ENCODE measurements at places on chromosomes 11 and 22.

- DNase-seq, result no peak
These were observed 50.6 kb downstream of the CSTPP1 start for GRCh38 chr11:46987183-46987582.

- DNase-seq, result no peak
These were observed 48.4 kb downstream of the ISX start for GRCh38 chr22:35114131-35114980.

- no peak for DNase-seq
These were observed 66.9 kb downstream of the GAB2 start for GRCh38 chr11:78350646-78351165.

DNA sequence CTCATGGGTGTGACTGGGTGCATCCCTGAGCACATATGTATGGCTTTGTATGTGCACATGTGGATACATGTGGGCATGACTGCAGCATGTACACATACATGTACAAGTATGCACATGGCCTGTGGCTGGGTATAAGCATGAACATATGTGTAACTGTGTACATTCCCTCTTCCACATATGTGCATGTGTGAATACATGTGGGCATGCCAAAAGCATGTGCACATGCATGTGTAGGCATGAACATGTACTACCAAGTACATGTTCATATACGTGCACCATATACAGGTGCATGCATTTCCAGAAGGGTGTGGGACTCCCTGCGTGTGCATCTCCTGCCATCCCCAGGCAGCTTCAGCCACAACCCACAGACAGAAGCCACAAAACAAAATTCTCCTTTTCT is 208.2 kb downstream of the MN1 start:
- no peak for DNase-seq

- no peak for DNase-seq
These were observed 51.5 kb downstream of the RBFOX2 start for GRCh38 chr22:35977136-35977535.

DNA sequence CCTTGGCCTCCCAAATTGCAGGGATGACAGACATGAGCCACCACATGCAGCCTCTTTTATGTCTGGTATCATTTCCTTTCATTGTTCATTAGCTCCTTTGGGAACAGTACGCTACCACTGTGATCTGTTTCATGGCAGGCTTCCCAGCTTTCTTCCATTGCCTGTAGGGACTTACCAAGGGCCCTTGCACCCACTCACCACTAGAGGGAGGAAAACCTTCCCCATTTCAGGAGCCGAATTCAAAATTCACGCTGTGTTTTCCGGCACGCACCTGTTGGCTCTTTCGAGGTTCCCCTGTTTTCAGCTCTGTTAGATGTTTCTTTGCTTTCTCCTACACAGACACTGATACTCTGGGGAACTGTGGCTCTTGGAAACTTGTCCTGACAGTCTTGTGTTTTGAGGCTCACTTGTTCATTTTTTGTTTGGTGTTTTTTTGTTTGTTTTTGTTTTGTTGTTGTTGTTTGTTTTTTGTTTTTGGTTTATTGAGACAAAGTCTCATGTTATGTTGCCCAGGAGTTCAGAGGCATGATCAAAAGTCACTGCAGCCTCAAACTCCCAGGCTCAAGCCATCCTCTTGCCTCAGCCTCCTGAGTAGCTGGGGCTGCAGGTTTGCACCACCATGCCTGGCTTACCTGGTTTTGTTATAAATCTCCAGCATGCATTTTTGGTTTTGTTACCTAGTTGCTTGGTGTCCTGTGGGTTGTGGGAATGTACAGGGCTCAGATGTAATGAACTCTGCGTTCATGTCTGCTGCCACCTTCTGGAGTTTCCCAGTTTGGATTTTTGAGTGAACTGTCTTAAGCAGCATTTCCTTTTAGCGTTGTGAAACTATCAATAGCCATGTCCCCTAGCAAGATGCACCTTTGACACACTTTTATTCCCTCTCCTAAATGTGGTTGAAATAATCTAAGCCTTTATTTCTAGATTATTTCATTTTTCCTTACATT is 2.3 kb downstream of the KRTAP5-11 start:
- peak; percentile 79 for DNase-seq

GRCh38 chr11:88618327-88619070 is 281.0 kb upstream of the CTSC start:
- no peak for DNase-seq

DNA sequence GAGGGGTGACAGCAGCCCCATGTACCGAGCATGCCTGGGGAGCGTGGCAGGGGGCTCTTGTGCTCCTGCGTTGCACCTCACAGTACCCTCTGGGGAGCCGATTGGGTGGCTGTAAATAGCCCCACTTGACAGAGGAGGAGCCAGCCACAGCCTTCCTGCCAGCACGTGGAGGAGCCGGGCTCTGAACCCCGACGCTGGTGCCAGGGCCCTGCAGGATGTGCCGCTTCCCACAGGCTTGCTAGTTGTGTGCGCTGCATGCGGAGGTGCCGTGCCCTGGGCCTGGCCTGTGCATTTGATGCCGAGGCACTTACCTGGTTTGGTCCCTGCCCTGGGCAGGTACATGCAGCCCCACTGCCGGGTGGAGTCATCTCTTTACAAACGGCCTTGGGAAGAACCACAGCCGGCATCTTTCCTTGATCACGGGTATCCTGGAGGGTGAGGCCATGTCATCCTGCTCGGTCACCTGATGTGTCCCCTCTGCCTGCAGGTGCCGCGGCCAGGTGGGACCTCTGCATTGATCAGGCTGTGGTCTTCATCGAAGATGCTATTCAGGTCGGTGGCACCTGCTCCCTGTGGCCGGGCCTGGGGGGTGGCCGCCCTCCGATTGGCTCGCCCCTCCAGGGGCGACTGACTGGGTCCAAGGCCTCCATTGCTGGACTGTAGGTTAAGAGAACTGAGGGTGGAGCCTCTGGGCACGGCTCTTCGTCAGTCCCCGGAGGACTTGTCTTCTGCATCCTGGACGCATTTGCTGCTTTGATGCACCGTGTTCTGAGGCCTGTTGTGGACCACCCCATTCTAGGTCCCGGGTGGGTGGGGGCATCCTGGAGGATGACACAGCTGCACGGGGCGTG is 5.0 kb downstream of the TPCN2 start:
- no peak for DNase-seq

- DNase-seq, result no peak
These were observed 555.4 kb downstream of the NTM start for GRCh38 chr11:131925829-131926228.

- DNase-seq, result no peak
These were observed 39.3 kb downstream of the CEP295 start for GRCh38 chr11:93700830-93701229.

DNA sequence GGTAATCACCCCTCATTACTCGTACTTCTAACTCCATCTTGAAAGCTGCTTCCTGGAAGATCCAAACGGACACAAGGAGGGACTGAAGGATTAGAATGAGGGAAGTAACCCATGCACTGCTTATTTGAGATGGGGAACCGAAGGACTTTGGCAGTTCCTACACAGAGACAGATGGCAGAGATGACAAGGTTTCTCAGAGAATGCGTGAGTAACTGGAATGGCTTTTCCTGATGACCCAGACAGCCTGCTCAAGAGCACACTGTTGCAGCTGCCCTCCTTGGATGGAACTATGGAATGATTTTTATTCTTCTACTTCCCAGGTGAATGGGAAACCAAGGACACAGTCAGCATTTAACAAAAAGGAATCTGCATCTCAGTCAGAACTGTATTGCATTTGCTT is 7.3 kb downstream of the KCNJ11 start:
- DNase-seq, result no peak

DNA sequence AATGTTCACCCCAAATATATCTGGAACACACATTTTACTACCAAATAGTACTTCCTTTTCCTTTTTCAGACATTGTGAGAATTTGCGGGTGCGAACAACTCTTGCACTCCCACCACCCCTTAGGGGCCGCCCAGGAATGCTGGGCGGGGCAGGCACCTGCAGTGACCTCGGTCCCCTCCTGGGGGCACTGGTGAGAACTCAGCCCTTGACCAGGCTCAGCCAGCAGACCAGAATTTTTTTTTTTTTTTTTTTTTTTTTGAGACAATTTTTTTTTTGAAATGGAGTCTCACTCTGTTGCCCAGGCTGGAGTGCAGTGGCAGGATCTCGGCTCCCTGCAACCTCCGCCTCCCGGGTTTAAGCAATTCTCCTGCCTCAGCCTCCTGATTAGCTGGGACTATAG is 75.8 kb downstream of the ARHGAP8 start:
- no peak for DNase-seq

DNA sequence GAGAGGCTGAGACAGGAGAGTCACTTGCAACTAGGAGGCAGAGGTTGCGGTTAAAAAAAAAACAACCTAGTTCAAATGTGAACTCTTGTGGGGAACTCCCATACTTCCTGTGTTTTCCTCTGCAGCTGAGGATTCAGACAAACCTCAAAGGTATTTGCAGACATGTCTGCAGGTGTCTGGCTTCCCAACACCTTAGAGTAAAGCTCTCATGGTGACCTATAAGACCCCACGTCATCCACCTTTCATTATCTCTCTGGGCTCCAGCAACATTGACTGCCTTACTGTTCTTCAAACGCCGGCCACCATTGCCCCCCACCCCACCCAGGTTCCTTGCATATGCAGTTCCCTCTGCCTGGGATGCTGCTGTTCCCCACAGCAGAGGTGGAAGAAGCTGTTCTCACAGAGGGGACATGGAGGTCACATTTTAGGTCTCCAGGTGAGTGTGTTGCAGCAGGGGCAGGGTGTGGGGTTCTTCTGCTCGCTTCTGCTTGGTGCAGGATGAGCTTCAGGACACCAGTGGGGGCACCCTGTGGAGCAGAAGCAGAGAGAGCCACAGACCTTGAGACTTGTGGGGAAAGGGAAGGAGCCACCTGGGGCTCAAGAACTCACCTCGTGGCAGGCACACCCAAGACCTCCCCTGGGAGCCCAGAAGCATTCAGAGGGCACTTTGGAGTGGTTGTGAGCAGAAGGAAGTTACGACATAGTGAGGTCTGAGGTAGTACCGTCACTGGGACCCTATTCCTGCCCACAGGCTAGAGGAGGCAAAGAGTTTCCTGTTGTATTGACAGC is 203.2 kb downstream of the CSNK2A3 start:
- no peak for DNase-seq

- DNase-seq, result no peak
These were observed 57.5 kb upstream of the RBFOX2 start for GRCh38 chr22:36086170-36086490.

DNA sequence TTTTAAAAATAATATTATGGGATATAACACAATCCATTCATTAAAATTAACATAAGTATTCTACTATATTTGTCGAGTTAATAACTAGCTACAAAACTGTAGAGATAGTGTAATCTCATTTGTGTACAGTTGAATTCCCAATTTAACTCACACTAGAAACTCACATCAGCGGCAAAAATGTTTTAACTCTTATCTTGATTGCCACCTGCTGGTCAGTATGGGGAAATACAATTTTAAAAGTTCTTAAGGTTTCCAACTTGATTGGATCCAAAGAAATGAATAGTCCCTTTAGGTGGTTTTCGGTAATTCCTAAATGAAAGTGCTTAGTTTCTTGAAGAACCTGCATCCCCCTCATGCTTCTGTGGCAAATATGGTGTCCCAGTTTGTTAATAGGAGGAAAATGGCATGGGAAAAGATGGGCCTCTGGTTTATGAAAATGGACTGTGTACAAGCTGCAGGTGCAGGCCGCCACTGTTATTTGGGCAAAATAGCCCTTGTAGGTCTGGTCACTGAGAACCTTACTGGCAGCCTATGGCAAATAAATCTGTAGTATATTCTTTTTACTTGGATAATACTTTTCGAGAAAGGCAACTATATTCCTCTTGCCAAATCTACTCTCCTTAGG is 33.7 kb upstream of the SLC17A6 start:
- peak; percentile 22 for DNase-seq

- DNase-seq, result no peak
These were observed 16.5 kb downstream of the PATZ1 start for GRCh38 chr22:31329453-31330215.

GRCh38 chr11:120811731-120812130 is 212.2 kb upstream of the TBCEL start:
- DNase-seq, result no peak

- no peak for DNase-seq
These were observed 385.5 kb upstream of the B3GAT1 start for GRCh38 chr11:134797411-134798089.

DNA sequence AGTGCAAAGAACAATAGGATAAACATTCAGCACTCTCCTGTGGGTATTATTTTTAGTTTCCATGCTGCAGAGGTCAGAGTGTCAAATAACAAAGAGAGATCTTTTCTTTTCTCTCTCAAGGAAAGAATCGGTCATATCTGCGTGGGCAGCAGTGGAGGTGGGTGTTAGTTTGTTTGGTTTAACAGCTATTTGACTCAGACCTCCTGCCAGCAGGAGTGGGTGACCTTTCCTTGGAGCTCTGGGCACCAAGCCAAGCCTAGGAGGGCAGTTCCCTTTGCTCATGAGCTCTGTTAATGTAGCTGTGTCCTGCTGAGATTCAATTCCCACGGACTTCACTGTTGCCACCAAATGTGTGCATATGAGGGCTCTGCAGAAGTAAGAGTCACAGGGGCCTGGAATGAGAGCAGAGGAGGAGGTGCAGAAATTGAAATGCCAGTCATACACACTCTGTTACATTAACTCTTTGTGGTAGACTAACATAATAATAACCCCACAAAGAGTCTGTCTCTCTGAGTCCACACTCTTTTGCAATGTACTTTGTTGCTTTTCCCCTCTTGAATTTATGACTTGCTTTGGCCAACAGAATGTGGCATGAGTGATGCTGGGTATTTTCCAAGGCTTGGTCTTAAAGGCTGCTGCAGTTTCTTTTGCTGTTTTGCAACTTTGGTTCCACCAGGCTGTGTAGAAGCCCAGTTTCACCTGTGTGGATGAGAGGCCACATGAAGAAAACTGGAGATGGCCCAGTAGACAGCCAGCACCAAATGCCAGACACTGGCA is 76.0 kb upstream of the GRK3 start:
- DNase-seq, result no peak

- no peak for DNase-seq
These were observed 22.8 kb downstream of the PICALM start for GRCh38 chr11:86046116-86046515.

DNA sequence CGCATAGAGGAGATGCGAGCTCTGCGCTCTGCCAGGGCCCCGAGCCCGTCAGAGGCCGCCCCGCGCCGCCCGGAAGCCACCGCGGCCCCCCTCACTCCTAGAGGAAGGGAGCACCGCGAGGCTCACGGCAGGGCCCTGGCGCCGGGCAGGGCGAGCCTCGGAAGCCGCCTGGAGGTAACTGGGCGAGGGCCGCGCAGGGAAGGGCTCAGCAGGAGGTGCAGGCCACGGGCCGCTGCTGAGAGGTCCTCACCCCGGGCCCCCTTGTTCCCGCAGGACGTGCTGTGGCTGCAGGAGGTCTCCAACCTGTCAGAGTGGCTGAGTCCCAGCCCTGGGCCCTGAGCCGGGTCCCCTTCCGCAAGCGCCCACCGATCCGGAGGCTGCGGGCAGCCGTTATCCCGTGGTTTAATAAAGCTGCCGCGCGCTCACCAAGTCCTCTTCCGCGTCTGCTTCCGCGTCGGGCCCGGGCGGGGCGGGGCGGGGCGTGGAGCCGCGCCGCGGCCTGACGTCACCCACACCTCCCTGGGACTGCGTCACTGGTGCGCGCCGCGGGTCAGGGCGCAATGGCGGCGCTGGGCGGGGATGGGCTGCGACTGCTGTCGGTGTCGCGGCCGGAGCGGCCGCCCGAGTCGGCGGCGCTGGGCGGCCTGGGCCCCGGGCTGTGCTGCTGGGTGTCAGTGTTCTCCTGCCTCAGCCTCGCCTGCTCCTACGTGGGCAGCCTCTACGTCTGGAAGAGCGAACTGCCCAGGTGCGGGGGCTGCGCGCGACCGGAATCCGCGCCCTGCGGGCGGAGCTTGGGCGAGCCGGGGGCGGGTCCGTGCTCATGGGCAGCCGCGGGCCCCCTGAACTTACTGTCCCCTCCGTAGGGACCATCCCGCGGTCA is at the start of gene RCE1:
Gene RCE1, plus strand, starts transcription at position 546 of the 880 bp plus-strand sequence. Its CDS starts 15 bp downstream, at position 561.
- peak; percentile 38 for DNase-seq
